ENCODE measurements at places on chromosomes 7 and 10. TPM values are rescaled to one million over a fixed set of nuclear protein-coding genes. Genes with fewer than 3 reads are reported as not detected.

The LOXL4 gene
- total RNA-seq, result 0.04 TPM

The UTF1 gene
- not detected for total RNA-seq

The CPN1 gene
- total RNA-seq, result not detected

The RBP3 gene
- not detected for total RNA-seq

The PDSS1 gene
- 10.7 TPM for total RNA-seq

The HNRNPH3 gene
- total RNA-seq, result 20.9 TPM

The GIMAP4 gene
- not detected for total RNA-seq

The C10orf95 gene
- 3.2 TPM for total RNA-seq

The PRKG1 gene
- 0.16 TPM for total RNA-seq

The TMEM176A gene
- not detected for total RNA-seq

The NUPR2 gene
- not detected for total RNA-seq

The GFRA1 gene
- total RNA-seq, result not detected

The TBX20 gene
- not detected for total RNA-seq

The ACBD5 gene
- total RNA-seq, result 10.5 TPM

The AS3MT gene
- 3.2 TPM for total RNA-seq
